Type B pancreatic cell (in vitro differentiated cells): ENCODE measurements at places on chromosomes 16 and 17.

GRCh38 chr16:5789033-5789432, 691.4 kb upstream of the EEF2KMT start:
- no peak for DNase-seq

- DNase-seq, result no peak
Observed at GRCh38 chr17:39716879-39717536, 13.3 kb downstream of the MIEN1 start.

DNA sequence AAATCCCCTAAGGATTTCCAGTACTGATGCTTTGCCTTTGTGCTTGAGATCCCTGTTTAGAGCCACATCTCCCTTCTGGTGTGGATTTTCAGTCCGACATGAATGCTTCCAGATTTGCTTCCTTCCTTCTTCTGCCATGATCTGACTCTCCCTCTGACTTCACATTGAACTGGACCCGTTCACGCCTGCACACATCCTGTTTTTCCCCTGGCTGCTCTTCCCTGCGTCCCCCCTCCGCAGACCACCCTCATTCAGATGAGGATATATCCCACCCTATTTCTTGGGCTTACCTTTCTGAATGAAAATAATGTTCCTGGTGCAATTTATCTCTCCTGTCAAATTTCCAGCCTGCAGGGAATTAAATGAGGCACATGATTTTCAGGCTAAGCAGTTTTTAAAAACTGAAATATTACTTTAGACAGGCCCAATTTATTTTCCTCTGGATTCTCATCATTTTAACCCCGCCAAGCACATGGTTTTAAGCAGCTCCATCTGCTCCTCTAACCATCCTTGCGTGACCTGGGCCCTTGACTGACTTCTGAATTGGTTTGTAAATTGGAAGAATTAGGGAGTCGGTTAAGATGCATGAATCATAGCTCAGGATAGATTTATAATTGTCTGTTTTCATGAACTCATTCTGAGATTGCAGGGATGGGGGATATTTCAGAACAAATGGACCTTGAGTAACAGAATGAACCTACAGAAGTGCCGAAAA, 59.2 kb downstream of the BMERB1 start:
- no peak for DNase-seq

GRCh38 chr16:67528870-67529581, 397 bp downstream of the RIPOR1 start:
- DNase-seq, result peak; percentile 74

- no peak for DNase-seq
Observed at GRCh38 chr17:72077326-72077960, 43.4 kb upstream of the SOX9 start.
